ENCODE measurements at places on chromosomes 6 and 20. TPM values are rescaled to one million over a fixed set of nuclear protein-coding genes. Genes with fewer than 3 reads are reported as not detected.

The FAM83D gene
- 66.2 TPM for total RNA-seq

The TFAP2C gene
- 7.2 TPM for total RNA-seq

The PLCB4 gene
- 5.7 TPM for total RNA-seq

The PAX1 gene
- not detected for total RNA-seq

The VWA7 gene
- total RNA-seq = 2.2 TPM

The DPPA5 gene
- total RNA-seq = not detected

The DCDC2 gene
- not detected for total RNA-seq

The PSORS1C1 gene
- total RNA-seq = 0.06 TPM

The BPIFB4 gene
- not detected for total RNA-seq

The SRMS gene
- not detected for total RNA-seq

The TRIM31 gene
- 0.12 TPM for total RNA-seq

The CFAP206 gene
- 0.97 TPM for total RNA-seq

The BPI gene
- total RNA-seq = 0.10 TPM

The BMP7 gene
- total RNA-seq = 11.8 TPM

The CPNE5 gene
- not detected for total RNA-seq

The FAM83C gene
- not detected for total RNA-seq

The CUTA gene
- total RNA-seq = 183 TPM

The HLA-B gene
- total RNA-seq = 677 TPM

The PRICKLE4 gene
- total RNA-seq = not detected

The SAMD5 gene
- 2.1 TPM for total RNA-seq

The TNNC2 gene
- total RNA-seq = not detected

The CST4 gene
- not detected for total RNA-seq

The DOK5 gene
- total RNA-seq = not detected

The ABHD16B gene
- not detected for total RNA-seq

The RAB23 gene
- 19.9 TPM for total RNA-seq

The ENPP4 gene
- total RNA-seq = 1.5 TPM

The HCK gene
- not detected for total RNA-seq

The MCHR2 gene
- total RNA-seq = not detected

The TFAP2D gene
- 0.14 TPM for total RNA-seq

The TCFL5 gene
- 10.3 TPM for total RNA-seq

The ATP9A gene
- total RNA-seq = 4.1 TPM

The HNF4A gene
- not detected for total RNA-seq

The CEP57L1 gene
- 13.9 TPM for total RNA-seq

The NKX2-4 gene
- 1.1 TPM for total RNA-seq

The SLC16A10 gene
- 3.5 TPM for total RNA-seq

The C6orf132 gene
- not detected for total RNA-seq

The PTCRA gene
- not detected for total RNA-seq

The SS18L1 gene
- total RNA-seq = 3.3 TPM

The EYA4 gene
- total RNA-seq = 33.7 TPM

The F13A1 gene
- total RNA-seq = not detected

The AKAP12 gene
- 6.5 TPM for total RNA-seq

The CLVS2 gene
- total RNA-seq = not detected

The CRISP3 gene
- total RNA-seq = not detected

The RFX6 gene
- not detected for total RNA-seq

The EBF4 gene
- 4.8 TPM for total RNA-seq

The TBC1D32 gene
- 1.4 TPM for total RNA-seq

The LRRC73 gene
- total RNA-seq = 1.0 TPM

The LINC00237 gene
- not detected for total RNA-seq

The SLC17A1 gene
- not detected for total RNA-seq

The LY6G5B gene
- total RNA-seq = not detected

All from H4 (cell line).